ENCODE measurements at places on chromosomes 7 and 10.

GRCh38 chr7:81725812-81726127, 44.1 kb downstream of the HGF start:
- no peak for DNase-seq

DNA sequence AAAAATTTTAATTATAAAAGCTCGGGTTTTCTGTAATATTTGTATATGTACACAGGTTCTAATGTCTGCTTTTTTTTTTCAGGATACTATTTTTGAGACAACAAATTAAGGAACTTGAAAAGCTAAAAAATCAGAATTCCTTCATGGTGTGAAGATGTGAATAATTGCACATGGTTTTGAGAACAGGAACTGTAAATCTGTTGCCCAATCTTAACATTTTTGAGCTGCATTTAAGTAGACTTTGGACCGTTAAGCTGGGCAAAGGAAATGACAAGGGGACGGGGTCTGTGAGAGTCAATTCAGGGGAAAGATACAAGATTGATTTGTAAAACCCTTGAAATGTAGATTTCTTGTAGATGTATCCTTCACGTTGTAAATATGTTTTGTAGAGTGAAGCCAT, 57.9 kb upstream of the BAMBI start:
- no peak for DNase-seq

- no peak for DNase-seq
Observed at GRCh38 chr10:132591166-132591971, 53.8 kb downstream of the INPP5A start.

DNA sequence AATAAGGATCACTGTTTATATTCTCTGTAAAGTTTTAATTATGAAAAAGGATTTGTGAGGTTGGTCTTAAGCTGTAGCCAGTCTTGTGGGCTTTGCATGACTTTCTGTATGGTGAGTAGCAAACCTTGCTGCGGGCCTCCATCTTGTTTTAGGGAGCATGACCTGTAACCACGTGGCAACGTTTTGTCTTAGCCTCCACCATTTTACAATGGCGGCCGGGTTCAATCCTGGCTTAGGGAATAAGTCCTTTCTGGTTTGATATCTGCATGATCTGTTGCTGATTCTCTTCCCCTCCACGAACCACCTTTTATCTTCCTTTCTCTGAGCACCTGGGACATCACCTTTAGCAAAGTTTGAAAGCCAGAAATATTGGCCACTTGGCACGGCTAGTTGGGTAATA, 32.5 kb upstream of the OPTN start:
- DNase-seq, result no peak

All from central memory CD4-positive, alpha-beta T cell (primary cell).